ENCODE measurements at places on chromosomes 3 and 15.
A peak's percentile ranks its signal among the peaks of the same experiment; 100 is the strongest.

- no peak for DNase-seq
Measured at GRCh38 chr3:64291345-64291744, 66.1 kb upstream of the PRICKLE2 start.

DNA sequence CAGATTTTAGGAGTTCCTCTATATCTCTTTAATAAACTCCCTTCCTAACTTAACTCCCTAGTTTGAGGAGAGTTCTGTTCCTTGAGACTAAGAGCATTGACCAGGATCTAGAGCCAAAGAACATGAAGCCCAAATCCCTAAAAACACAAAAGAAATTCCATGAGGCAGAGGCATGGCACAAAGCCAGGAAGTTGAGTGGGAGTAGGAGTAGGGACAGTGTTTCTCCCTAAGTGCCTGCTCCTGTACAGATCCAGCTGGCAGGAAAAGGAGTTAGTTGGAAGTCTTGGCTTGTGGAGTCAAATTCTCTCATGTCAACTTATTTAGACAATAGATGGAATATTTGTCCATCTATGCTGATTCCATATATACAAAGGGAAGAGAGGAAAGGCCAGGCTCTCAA, 11.4 kb downstream of the ACTC1 start:
- DNase-seq: no peak

- DNase-seq: peak; percentile 71
Measured at GRCh38 chr3:9778143-9779074, 8.7 kb upstream of the CAMK1 start.

- peak; percentile 63 for DNase-seq
Measured at GRCh38 chr3:126394179-126394976, at the start of gene CFAP100. Gene CFAP100, plus strand, starts transcription at chr3:126394909. Its CDS starts 1,092 bp downstream, at chr3:126396001.
